Immature natural killer cell (primary cell): ENCODE measurements at places on chromosomes 7 and 10. TPM values are rescaled to one million over a fixed set of nuclear protein-coding genes. Genes with fewer than 3 reads are reported as not detected.
A peak's percentile ranks its signal among the peaks of the same experiment; 100 is the strongest.

Gene KNDC1
- not detected for polyA plus RNA-seq

Gene NEUROD6
- not detected for polyA plus RNA-seq

Gene PIK3AP1
- 87.4 TPM for polyA plus RNA-seq

Gene GRID2IP
- not detected for polyA plus RNA-seq

Gene CXCL12
- polyA plus RNA-seq = not detected

Gene PPIA
- 3,741 TPM for polyA plus RNA-seq

Gene ACTL6B
- polyA plus RNA-seq = not detected

Gene ASB10
- not detected for polyA plus RNA-seq

Gene UNCX
- not detected for polyA plus RNA-seq

Gene GIMAP4
- 158 TPM for polyA plus RNA-seq

Gene FOXL3
- polyA plus RNA-seq = not detected

GRCh38 chr10:70925377-70926225 is 37.2 kb upstream of the PCBD1 start:
- H3K27me3 ChIP-seq = peaks cover 3% of the 10 kb centered on the region
- no peaks in the 10 kb centered on the region for H3K36me3 ChIP-seq
- H3K4me3 ChIP-seq = no peak overlapping the region
- no peaks in the 10 kb centered on the region for H3K4me1 ChIP-seq
- peak; percentile 48 for DNase-seq
- no peak overlapping the region for H3K27ac ChIP-seq

GRCh38 chr10:28872587-28873165 is 195.4 kb downstream of the BAMBI start:
- H3K27me3 ChIP-seq = peaks cover 7% of the 10 kb centered on the region
- no peaks in the 10 kb centered on the region for H3K36me3 ChIP-seq
- no peak overlapping the region for H3K4me3 ChIP-seq
- H3K27ac ChIP-seq = no peak overlapping the region
- DNase-seq = no peak

DNA sequence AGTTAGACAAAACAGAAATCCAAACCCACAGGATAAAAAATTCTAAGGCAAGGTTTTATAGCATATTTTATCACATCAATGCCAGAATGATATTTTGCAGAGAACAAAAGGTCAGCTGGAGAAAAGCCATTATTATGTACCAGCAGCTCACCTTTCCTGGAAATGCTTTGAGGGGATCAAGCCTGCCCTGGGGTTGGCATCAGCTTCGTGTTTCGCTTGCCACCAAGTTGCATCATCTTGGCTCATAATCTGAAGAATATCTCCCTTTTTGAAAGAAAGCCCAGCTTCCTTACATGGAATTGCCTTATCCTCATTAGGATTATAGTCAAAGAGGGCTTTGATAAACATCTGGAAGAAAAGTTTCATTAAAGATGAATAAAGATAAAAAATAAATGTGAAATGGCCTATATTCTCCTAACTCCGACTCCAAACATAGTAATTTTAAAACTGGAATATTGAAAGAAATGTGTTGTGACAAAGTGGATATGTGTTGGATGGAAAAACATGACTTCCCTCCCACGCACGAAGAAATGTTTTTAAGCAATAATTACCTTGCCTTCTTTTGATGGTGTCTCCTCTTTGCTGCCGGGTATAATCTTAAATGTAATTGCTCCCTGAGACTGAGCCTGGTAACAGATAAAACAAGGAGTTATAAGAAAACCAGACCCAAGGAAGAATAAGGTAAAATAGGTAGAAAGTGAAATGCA is 121.3 kb upstream of the ODAD2 start:
- peaks cover 7% of the 10 kb centered on the region for H3K4me1 ChIP-seq
- no peak overlapping the region for H3K4me3 ChIP-seq
- no peak for DNase-seq
- peaks cover 25% of the 10 kb centered on the region for H3K36me3 ChIP-seq

DNA sequence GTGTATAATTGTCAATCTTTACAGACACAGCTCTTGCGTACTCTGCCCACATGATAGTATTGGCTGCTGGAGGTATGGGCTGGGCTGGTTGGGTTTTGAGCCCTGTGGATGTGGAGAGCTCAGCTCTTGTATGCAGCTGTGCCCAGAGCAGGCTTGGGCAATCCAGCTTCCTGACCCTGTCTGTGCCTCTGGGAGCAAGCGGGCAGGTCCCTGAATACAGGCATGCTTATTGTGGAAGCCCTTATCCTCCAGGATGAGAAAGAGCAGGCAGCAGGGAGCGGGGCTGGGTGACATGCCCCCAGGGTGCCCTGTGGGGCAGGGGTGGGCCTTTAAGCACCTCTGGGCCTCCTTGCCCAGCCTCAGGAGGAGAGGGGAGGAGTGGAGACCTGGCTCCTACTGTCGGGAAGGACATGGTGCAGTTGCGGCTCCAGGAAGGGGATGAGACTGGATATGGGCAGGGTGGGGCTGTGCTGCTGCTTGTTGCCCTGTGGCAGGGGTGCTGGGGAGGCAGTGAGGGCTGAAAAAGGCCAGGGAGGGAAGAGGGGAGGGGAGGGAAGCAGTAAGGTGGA is 32.7 kb upstream of the SH2D4B start:
- peaks cover 81% of the 10 kb centered on the region for H3K4me1 ChIP-seq
- H3K4me3 ChIP-seq = peak overlapping the region; percentile 65
- H3K36me3 ChIP-seq = peaks cover 11% of the 10 kb centered on the region
- no peak for DNase-seq
- H3K27ac ChIP-seq = peak overlapping the region; percentile 96

DNA sequence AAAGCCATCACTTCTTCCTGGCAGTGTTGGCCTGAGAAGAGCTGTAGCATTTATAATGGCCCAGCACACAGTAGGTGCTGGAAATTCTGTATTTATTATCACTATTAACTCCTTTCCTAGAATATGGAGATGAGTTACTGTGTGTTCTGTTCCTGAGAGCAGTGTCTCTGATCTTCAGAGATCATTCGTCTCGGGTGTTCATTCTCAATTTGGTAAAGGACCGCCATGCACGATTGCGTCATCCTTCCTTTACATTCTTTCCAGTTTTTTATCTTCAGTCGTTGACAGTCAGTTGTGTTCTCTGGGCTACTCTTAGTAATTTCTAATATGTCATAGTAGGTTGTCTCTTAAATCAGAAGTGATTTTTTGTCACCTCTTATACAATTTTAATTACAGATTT is 18.6 kb downstream of the RNF32 start:
- DNase-seq = no peak
- H3K36me3 ChIP-seq = no peaks in the 10 kb centered on the region
- H3K4me1 ChIP-seq = no peaks in the 10 kb centered on the region
- peaks cover 8% of the 10 kb centered on the region for H3K27me3 ChIP-seq
- no peak overlapping the region for H3K27ac ChIP-seq

DNA sequence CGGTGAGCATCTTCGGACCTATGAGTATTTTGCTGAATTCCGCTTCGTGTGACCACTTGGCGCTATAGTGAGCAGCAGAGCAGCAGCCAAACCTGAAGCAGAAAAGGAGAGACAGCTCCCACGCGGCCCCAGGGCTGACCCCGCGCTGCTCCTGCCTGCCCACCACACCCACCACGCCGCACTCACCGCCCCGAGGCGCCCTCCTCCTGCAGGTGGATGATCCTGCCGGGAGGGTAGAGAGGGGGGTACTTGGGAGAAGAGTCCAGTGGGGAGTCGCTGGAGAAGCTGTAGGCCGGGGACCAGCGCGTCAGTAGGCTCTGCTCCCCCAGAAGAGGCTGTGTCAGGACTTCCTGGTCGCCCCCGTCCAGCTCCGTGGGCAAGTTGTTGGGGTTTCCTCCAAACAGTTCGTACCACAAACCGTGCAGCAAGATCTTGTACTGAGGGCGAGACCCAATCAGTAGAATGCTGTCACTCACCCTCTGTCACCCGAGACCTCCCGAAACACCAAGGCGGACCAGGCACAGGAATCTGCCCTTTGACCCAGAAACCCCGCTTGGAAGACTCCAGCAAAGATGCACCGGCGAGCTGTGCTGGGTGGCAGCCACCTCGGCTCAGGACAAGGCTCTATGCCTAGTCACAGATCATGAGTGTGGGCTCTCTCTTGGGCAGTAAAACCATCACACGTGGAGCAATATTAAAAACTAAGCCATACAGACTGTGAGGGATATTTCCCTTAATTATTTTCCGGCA is 37.6 kb downstream of the DAGLB start:
- no peak overlapping the region for H3K4me3 ChIP-seq
- peak overlapping the region; percentile 40 for H3K27ac ChIP-seq
- H3K36me3 ChIP-seq = peaks cover 23% of the 10 kb centered on the region
- no peak for DNase-seq

GRCh38 chr10:112583236-112583939 is 136.4 kb downstream of the VTI1A start:
- peaks cover 19% of the 10 kb centered on the region for H3K36me3 ChIP-seq
- no peaks in the 10 kb centered on the region for H3K4me1 ChIP-seq
- H3K27ac ChIP-seq = no peak overlapping the region
- DNase-seq = no peak
- H3K27me3 ChIP-seq = no peaks in the 10 kb centered on the region
- no peak overlapping the region for H3K4me3 ChIP-seq

DNA sequence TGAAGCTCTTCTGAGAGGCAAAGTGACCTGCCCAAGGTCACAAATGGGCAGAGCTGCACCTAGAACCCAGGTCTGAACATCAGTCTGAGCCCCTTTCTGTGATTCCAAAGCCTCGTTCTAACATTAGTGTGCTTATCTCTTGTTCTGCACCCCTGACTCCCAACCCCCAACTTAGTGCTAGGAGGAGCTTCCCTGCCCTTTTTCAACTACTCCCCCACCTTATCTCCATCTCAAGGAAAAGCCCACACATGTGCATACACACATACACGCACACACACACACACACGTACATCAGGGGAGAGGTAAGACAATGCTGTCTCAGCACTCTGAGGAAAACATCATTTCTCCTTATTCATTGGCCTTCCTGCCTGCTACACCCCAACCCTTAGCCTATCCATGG is 8.3 kb downstream of the PRRT4 start:
- DNase-seq = no peak
- peaks cover 5% of the 10 kb centered on the region for H3K36me3 ChIP-seq
- peaks cover 13% of the 10 kb centered on the region for H3K27me3 ChIP-seq
- peaks cover 3% of the 10 kb centered on the region for H3K4me1 ChIP-seq
- H3K27ac ChIP-seq = no peak overlapping the region

GRCh38 chr7:51182636-51183166 is 133.9 kb downstream of the COBL start:
- H3K4me3 ChIP-seq = no peak overlapping the region
- no peak overlapping the region for H3K27ac ChIP-seq
- no peaks in the 10 kb centered on the region for H3K36me3 ChIP-seq
- DNase-seq = no peak
- peaks cover 4% of the 10 kb centered on the region for H3K27me3 ChIP-seq

DNA sequence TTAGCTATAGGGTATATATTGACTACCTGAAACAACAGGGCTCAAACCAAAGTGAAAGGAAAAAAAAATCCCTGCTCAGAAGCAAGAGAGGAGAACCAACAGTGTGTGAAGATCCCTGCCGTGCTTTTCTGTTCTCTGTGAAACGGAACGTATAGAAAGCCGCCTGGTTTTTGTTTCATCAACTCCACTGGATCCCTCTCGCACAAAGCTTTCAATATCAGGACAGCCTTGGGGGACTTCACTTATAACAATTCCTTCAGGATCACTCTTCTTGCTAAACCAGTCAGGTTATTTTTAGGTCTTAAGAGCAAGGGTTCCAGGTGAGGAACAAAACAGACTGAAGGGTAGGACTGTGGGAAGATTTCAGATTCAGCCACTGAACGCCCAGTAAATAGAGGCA is 151.1 kb upstream of the CACNA2D1 start:
- no peak for DNase-seq
- no peaks in the 10 kb centered on the region for H3K36me3 ChIP-seq
- no peak overlapping the region for H3K4me3 ChIP-seq
- no peak overlapping the region for H3K27ac ChIP-seq
- no peaks in the 10 kb centered on the region for H3K4me1 ChIP-seq
- H3K27me3 ChIP-seq = no peaks in the 10 kb centered on the region

GRCh38 chr10:12534824-12535223 is 185.5 kb downstream of the CAMK1D start:
- no peak for DNase-seq
- H3K4me1 ChIP-seq = peaks cover 16% of the 10 kb centered on the region
- no peaks in the 10 kb centered on the region for H3K27me3 ChIP-seq
- H3K27ac ChIP-seq = no peak overlapping the region
- peaks cover 4% of the 10 kb centered on the region for H3K36me3 ChIP-seq

DNA sequence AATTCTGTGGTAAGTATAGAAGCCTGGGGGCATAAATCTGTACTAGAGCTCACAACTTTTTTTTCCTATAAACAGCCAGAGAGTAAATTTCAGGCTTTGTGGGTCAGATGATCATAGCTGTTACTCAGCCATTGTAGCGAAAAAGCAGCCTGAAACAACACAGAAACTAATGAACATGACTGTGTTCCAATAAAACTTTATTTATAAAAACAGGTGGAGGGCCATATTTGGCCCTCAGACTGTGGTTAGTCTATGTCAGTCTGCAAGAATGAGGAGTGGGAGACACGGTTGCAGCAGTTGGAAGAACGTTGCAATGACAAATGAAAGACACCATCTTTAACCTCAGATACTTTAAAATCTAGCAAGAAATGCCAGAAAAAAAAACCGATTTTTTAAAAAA is 389.6 kb upstream of the PRKCQ start:
- no peaks in the 10 kb centered on the region for H3K27me3 ChIP-seq
- no peaks in the 10 kb centered on the region for H3K36me3 ChIP-seq
- H3K4me1 ChIP-seq = peaks cover 22% of the 10 kb centered on the region
- no peak overlapping the region for H3K4me3 ChIP-seq

- H3K27me3 ChIP-seq = peaks cover 2% of the 10 kb centered on the region
- H3K27ac ChIP-seq = no peak overlapping the region
- H3K36me3 ChIP-seq = no peaks in the 10 kb centered on the region
- H3K4me3 ChIP-seq = no peak overlapping the region
- DNase-seq = no peak
Measured at GRCh38 chr10:34655286-34656170, 159.6 kb downstream of the PARD3 start.

DNA sequence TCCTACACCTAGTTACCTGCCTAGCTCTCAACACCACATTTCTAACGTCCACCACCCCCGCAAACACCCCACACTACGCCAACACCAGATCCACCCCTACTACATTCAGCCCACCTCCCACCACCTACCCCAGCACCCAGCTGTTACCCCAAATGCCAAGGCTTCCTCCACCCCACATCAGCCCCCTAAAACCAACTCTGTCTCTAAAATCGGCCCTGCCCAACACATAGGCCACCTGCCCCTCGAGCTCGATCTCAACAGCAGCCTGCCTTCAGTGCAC is 53.3 kb upstream of the SLF2 start:
- no peaks in the 10 kb centered on the region for H3K4me1 ChIP-seq
- DNase-seq = no peak
- peaks cover 27% of the 10 kb centered on the region for H3K27me3 ChIP-seq

DNA sequence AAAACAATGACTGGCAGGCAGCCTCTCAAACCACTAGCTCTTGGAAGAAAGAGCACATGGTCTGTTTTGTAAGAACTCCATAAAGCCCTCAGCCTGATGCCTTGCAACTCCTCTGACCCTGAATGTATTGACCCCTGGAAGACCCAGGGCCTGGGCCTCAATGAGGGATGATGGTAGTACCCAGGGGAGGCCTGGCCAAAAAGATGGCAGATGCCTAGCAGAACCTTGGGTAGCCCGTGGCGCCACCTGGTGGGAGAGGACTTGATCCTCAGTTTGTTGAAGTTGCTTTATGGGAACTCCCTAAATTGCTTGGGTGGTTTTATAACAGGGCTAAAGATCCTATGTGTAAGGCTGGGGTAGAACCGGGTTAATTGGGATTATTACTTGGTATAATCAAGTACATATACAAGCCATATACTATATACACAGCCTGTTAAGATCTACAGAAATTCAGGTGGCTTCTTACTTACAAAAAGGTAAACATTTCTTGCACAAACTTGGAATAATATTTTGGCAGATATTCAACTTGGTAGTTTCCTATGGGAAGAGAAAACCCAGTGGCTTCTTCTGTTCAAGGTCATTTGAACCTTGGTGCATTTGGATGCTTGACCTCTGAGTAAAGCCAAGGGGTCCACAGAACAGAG is 95.8 kb upstream of the CACUL1 start:
- H3K27me3 ChIP-seq = peaks cover 4% of the 10 kb centered on the region
- no peaks in the 10 kb centered on the region for H3K4me1 ChIP-seq
- no peaks in the 10 kb centered on the region for H3K36me3 ChIP-seq
